ENCODE measurements at places on chromosomes 6 and 20.

DNA sequence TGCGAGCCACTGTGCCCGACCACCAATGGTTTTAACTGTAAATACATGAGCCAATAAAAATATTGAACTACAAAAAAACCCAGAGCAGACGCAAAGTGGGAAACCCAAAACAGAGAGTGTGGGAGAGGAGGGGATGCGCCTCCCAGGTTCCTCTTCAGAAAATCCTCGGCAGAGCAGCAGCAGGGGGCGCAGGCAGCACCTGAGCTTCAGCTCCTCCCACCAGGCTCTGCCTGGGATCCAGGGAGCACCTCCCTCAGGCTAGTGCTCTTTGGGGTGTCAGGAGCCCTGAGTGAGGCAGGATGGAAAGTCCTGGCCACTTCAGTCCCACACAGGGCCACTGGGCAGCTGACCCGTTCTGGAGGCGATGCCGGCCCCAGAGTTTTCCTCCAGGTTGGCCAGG, 536.9 kb upstream of the CDH4 start:
- no peak for DNase-seq

GRCh38 chr6:107763946-107764345, 60.2 kb downstream of the SCML4 start:
- DNase-seq = no peak

- no peak for DNase-seq
These were observed 39.8 kb upstream of the ARHGAP18 start for GRCh38 chr6:129749749-129750120.

GRCh38 chr20:33568378-33568777, 78.5 kb downstream of the CBFA2T2 start:
- DNase-seq = no peak

DNA sequence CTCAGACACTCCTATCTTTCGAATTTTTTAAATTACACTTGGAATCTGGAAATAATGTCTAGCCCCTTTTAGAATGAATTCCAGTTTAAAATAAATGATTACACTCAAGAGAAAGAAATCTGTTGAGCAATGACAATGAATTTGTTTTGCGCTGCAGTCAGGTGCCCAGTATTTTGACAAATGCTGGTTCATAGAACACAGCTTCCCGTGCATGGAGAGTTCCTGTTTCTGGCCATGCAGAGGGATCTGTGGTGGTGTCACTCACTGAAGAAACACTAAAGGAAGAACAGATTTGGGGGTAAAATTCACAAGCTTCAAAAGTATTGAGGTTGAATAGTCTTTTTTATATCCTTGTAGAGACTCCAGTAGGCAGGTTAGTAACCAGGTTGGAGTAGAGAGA, 113.4 kb upstream of the CEP85L start:
- no peak for DNase-seq

GRCh38 chr20:15895560-15896084, 677.6 kb downstream of the KIF16B start:
- DNase-seq = peak; percentile 12

DNA sequence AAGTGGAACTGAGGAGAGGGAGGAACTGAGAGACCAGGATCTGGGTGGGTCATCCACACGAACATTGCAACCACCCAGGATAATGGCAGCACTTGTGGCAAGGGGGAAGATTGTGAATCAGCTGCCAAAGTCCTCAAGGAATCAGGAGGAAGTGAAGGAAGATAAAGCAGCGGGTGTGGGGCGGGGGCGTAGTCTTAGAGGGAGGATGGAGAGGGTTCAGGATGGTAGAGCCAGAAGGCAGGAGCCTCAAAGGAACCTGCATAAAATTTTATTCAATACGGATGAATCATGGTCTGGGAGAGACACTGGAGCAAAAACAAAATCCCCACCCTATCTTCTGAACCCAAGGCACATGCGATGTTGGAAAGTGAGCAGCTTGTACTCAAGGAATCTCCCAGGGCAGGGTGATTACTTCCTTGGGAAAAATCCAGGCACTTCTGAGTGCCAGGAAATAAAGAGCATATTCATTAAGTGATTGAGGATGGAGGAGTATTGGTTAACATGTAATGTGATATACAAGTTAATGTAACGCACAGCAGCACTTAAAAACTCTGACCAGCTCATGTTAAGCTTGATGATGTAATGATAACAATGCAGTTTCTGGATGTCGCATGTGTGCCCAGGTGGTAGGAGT, 82.0 kb upstream of the B3GAT2 start:
- no peak for DNase-seq

DNA sequence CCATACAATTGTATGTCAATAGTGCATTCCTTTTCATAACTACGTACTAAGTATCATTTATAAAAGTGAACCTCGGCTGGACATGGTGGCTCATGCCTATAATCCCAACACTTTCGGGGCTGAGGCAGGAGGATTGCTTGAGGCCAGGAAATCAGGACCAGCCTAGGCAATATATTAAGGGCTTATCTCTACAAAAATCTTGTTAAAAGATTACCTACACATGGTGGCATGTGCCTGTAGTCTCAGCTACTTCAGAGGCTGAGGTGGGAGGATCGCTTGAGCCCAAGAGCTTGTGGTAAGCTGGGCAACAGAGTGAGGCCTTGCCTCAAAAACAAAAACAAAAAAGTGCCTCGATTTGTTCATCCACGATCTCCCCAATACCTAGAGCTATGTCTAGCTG, 449.7 kb upstream of the SULF2 start:
- DNase-seq = no peak

GRCh38 chr6:132961610-132962009, 147.2 kb downstream of the RPS12 start:
- DNase-seq = no peak

- no peak for DNase-seq
These were observed 495.2 kb downstream of the RFPL4B start for GRCh38 chr6:112842330-112842685.

DNA sequence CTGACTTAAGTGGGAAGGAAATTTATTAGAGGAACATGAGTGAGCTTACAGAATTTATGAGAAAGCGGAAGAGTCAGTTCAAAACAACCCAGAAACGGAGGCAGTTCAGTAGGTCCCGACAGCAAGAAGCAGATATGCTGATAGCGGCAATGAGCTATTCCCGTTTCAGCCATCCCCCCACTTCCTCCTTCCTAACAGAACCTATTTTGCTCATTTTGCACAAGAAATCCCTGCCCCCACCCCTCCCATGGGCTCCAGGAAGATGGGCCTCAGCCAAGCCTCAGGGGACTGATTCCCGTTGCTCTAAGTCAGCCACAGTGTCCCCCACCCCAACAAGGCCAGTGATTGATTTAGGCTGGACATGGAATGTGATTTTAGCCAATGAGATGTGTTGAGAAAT, 157.5 kb downstream of the CEBPB start:
- DNase-seq = no peak

DNA sequence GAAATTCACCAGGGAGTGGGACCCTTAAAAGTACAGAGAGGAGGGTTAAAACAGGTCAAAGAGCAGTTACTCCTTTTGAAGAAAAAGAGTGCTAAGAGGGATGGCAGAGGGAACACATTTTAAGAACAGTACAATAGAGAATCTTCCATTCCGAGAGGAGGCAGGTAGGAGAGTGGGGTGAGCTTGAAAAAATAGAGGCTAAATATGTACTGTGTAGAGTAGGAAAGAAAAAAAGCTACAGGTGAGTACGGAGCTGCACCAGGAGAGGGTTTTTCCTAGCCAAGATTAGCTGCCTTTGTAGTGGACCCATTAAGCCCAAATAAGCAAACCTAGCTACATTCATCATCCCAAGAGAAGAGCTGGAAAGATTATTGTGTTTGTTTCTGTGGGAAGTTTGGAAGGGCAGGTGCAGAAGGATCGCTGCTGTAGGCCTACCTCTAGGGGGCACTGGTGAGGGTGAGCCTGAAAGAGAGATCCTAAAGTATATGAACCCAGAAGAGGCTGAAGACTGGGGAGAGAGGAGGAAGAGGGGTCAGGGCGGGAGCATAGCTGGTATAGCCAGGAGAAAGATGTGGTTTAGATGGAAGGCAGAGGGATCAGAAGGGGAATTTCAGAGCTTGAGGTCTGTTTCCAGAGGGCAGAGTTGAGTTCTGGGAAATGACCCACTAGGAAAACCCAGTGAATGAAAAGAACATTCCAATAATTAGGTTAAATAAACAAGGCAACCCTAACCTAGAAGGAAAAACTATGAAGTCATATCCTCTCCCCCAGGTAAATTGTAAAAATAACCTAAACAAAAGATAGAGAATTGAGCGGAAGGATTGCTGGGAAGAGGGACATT, 50.2 kb upstream of the HINT3 start:
- DNase-seq = no peak

GRCh38 chr6:52598123-52598823, 21.4 kb upstream of the TRAM2 start:
- no peak for DNase-seq

DNA sequence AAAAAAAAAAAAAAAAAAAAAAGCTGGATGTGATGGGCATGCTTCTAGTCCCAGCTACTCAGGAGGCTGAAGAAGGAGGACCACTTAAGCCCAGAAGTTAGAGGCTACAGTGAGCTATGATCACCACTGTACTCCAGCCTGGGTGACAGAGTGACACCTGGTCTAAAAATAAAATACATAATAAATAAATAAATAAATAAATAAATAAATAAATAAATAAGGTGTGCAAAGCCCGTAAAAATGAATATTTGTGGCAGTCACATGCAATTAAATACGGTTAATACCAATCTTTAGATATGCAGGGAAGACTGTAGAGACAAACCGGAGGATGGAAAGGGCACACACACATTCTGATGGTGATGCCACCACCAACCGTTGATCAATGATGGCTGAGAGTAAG, 26.2 kb downstream of the IL22RA2 start:
- no peak for DNase-seq

- DNase-seq = no peak
These were observed 4.0 kb downstream of the STK4 start for GRCh38 chr20:44970243-44970757.

DNA sequence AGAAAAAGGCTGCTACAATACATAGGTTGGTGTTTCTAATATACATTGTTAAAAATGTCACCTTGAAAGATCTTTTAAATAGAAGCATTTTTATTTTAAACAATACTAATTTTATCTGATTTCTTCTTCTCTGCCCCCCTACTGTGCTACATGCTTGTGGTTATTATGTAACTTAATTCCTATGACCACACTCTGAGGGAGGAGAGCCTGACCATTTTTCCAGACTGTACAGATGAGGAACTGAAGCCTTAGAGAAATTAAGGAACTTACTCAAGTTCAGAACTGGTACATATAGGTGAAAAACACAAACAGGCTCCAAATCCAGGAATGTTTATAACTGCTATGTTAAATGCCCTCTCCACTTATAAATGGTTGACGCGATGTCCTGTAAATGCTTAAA, 43.4 kb upstream of the ARHGAP18 start:
- DNase-seq = no peak

GRCh38 chr6:10302566-10303235, 112.2 kb downstream of the TFAP2A start:
- no peak for DNase-seq
